Stimulated activated CD4-positive, alpha-beta T cell treated with anti-CD3 and anti-CD28 coated beads, Interleukin-15, amount 100 ng/mL, for 1 hour (primary cell): ENCODE measurements at places on chromosomes 3 and 15.

- no peak for DNase-seq
Measured at GRCh38 chr15:92149029-92149428, 244.7 kb upstream of the ST8SIA2 start.

DNA sequence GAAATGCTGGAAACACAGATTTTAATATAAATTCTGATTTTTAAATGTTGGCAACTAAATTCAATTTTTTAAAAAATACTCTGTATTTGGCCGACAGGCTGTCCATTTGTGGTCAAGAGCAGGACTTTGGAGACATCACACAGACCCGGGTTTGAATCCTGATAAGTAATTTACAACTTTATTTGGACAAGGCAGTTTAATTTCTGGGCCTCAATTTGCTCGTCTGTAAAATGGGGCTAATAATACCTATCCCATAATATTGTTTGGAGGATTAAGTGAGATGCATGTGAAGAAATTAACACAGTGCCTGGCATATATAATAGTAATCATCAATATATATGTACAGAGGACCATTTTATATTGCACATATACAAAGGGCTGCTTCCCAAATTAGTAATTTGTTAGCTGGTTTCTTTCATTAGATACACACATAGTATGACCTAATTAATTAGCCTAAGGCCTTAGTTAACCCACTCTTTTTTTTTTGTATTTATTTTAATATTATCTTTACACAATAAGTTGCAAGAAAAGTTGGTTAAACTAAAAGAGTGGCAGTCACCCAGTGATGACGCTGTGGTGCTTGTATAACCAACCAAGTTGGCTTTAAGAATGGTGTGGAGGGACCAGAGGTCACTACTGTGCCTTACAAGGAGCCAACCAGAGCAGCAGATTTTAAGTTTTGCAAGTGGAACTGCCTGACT, 665 bp downstream of the PIGB start:
- DNase-seq = no peak

GRCh38 chr3:171195686-171196085, 169.2 kb upstream of the SLC2A2 start:
- DNase-seq = no peak

DNA sequence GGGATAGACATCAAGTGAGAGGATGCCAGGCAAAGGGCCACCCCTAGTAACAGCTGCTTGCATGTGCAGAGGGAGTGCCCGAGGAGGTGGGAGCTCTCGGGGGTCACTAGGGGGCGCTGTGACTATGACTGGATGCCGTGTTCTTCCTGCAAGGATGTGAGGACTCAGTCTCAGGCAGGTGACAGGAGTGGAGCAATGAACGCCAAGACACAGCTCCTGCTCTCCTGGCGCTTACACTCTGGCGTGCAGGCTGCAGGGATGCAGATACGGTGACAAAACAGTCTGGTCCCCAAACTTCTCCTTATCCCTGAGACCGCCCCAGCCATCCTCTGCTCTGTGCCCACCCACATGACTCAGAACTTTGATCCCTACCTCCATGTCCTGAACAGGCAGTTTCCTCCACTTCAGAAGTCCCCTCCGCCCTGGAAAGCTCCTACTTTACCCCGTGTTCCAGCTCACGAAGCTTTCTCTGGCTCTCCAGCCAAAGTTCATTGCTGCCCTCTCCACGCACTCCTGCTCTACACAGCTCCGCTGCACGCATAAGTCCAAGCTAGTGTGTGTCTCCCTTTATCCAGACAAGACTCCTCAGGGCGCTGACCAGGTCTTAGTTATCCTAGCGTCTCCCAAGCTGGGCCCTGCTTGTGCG, 14.7 kb downstream of the RHOV start:
- peak; percentile 61 for DNase-seq

- no peak for DNase-seq
Measured at GRCh38 chr3:195021692-195022091, 249.3 kb downstream of the XXYLT1 start.

GRCh38 chr3:161213644-161214043, 7.5 kb upstream of the NMD3 start:
- no peak for DNase-seq

- no peak for DNase-seq
Measured at GRCh38 chr3:133859381-133860234, 36.1 kb downstream of the RAB6B start.

GRCh38 chr3:61983479-61983878, 389.9 kb downstream of the FEZF2 start:
- no peak for DNase-seq

- DNase-seq = no peak
Measured at GRCh38 chr15:42141246-42141645, 15.2 kb downstream of the PLA2G4F start.

DNA sequence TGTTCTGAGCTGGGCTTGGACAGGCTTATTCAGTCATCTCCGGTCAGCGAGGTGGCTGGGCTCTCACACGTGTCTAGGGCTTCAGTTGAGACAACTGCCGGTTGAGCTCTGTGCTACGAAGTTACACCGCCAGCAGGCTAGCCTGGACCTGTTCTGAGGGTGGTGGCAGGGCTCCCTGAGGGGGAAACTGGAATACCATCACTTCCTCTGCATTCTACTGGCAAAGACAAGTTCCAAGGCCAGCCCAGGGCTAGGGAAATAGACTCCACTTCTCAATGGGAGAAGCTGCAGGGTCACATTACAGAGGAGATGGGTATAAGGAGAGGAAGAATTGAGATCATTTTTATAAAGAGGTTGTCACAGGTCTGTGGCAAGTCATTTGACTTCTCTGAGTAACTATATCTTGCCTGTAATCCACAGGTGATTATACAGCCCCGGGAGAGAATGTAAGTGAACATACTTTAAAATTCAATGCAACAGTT, 106.8 kb upstream of the IL12A start:
- no peak for DNase-seq

GRCh38 chr3:23856286-23856685, 50.5 kb downstream of the UBE2E1 start:
- DNase-seq = no peak

- DNase-seq = no peak
Measured at GRCh38 chr3:150080058-150080730, 109.5 kb upstream of the PFN2 start.

DNA sequence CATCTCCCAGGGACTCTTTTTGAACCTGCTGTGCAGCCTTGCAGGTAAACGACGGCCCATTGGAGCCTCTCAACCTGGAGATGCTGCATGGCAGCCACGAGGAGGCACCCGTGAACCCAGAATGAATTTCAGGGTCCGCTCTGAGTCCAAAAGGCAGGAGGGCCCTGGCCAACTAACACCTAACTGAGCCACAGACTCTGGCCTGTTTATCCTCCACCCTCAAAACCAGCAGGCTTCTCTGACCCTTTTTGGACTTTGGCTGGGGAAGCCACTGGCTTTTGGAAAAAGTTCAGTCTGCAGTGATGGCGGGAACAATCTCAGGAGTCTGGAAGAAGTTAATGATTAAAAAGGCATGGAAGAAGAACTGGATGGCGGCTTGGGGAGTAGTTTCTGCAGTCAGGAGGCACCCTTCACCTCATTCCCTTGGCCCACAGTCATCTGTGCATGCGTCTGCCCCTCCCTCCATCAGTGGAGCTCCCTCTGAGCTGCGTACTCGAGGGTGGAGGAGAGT, 4.1 kb downstream of the PXYLP1 start:
- no peak for DNase-seq

- no peak for DNase-seq
Measured at GRCh38 chr3:13110678-13111116, 37.5 kb upstream of the IQSEC1 start.

- no peak for DNase-seq
Measured at GRCh38 chr3:146300768-146301167, 49.9 kb upstream of the PLSCR4 start.

GRCh38 chr3:186160691-186161243, 51.9 kb upstream of the ETV5 start:
- no peak for DNase-seq

DNA sequence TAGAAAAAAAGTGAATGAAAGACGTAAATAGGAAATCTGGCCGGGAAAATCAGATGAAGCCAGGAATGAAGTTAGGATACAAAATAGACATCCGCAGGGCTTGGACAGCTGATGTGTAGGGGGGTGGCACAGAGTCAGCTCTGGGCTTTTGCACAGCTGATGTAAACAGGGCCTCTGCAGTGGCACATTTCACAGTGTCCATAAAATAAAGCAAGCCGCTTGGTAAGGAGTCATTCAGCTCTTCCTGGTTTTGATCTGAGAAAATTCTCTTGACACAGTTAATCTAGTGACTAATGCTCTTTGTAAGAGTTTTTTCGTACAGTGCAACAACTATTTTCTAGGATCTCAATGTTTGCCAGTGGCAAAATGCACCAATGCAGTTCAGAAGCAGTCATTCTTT, 153.3 kb downstream of the USP13 start:
- no peak for DNase-seq

GRCh38 chr3:11455956-11456355, 183.8 kb downstream of the ATG7 start:
- DNase-seq = no peak

GRCh38 chr3:181402347-181402746, 309.4 kb upstream of the SOX2 start:
- no peak for DNase-seq

- DNase-seq = no peak
Measured at GRCh38 chr15:61011576-61012336, 217.3 kb downstream of the RORA start.

DNA sequence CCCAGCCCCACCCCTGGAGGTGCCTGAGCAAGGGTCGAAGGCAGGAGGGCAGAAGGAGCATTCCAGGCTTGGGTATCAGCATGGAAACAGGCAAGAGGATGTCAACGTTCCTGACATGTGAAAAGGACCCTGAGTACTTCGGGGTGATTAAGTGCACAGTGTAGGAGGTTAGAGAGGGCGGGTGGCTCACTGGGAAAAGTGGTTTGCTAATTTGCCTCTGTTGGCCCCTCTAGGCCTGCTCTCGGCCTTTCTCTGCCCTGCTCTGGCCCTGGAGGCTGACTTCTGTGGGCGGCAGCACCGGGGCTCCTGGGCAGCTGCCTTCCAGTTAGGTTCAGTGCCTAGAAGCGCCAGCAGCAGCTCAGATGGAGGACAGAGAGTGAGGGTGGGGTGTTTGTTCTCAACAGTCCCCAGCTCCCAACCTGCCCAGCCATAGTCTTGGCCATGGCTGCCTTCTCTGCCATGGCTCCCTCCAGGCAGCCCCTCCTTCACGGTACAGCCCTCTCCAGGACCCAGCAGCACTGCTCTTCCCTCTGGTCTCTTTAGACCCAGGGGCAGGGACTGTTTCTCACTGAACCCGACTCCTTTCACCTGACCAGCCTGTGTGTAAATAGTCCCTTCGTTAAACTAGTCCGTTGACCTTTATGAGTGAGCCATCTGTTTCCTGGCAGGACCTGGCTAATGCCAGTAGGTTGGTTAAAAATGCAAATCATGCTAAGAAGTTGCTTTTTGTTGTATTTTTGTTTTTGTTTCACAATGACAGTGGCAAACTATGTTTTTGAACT, 107.1 kb upstream of the TPM1 start:
- no peak for DNase-seq

DNA sequence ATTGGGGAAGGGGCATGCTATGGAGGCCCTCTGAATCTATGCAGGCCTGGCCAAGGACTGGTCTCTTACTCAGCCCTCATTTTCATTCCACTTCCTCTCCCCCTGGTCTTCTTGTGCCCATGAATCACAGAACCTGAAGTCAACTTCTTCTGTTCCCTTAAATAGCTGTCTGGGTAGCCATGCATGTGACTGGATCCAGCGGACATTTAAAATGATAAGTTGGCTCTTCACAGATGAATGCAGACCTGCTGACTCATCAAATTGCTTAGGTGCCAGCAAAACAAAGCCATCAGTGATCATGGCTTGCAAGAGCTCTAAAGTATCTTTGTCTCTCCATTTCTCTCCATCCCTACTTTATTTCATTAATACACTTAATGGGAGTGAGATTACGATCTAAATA, 90.1 kb upstream of the CADPS start:
- no peak for DNase-seq

- DNase-seq = no peak
Measured at GRCh38 chr3:56119575-56120349, 348.5 kb downstream of the ERC2 start.

GRCh38 chr3:160106905-160107861, 118.0 kb upstream of the C3orf80 start:
- DNase-seq = no peak

DNA sequence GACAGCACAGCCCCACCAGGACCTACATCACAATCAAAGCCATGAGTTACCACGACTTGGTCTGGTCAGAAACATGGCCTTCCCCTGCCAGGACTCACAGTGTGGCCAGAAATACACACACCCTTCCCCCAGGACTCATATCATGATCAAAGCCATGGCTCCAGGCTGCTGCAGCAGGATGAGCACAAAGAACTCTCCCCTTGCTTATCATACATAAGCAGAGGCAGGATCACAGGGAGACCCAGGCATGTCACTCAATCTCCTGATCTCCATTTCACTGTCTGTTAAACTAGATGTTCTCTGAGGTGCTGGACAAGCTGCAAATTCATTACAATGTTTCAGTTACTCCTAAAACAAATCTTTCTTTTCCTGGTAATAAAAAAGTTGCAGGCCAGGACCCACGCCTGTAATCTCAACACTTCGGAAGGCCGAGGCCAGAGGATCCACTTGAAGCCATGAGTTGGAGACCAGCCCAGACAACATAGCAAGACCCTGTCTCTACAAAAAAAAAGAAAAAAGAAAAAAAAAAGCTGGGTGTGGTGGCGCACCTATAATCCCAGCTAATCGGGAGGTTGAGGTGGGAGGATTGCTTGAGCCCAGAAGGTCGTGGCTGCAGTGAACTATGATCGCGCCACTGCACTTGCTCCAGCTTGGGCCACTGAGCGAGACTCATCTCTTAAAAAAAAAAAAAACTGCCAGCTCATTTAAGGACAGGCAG, 1.2 kb downstream of the PFKFB4 start:
- DNase-seq = no peak

- no peak for DNase-seq
Measured at GRCh38 chr15:38461066-38461833, 7.3 kb downstream of the FAM98B start.

DNA sequence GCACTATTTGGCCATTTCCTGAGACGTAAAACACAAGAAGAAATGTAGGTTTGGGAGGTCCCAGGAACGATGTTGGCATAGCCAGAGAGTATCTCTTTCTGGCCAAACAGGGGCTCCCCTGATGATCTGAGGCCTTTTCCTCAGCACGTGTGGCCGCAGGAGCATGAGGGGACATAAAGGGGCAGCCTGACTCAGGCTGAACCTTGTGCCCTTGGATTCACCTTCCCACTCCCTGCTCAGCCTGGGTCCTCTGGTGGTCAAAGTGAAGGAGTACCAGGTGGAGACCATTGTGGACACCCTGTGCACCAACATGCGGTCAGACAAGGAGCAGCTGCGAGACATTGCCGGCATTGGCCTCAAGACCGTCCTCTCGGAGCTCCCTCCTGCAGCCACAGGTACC, 10.6 kb downstream of the CAND2 start:
- no peak for DNase-seq

DNA sequence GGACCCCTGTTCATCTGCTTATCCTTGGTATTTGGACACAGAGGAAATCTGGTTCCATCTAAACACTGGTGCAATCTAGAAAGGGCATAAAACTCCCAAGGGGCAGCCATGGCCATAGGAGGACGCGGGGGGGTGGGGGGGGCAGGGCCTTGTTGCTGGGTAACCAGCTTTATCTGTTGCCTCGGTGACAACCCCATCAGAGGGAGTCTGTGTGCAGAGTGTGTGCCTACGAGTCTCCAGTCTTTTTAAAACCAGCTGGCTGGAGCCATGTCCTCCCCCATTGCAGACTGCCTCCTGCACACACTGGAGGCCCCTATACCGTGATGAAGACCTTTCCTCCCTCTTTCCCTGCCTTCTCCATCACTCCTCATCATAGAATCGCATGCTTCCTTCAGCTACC, 26.4 kb upstream of the CORO2B start:
- no peak for DNase-seq
